ENCODE measurements at places on chromosomes 11 and 22.

GRCh38 chr22:40818747-40819598 is at the start of gene SLC25A17:
Gene SLC25A17, minus strand, starts transcription at chr22:40819346. Its CDS starts 98 bp downstream, at chr22:40819248.
- peak; percentile 78 for DNase-seq

DNA sequence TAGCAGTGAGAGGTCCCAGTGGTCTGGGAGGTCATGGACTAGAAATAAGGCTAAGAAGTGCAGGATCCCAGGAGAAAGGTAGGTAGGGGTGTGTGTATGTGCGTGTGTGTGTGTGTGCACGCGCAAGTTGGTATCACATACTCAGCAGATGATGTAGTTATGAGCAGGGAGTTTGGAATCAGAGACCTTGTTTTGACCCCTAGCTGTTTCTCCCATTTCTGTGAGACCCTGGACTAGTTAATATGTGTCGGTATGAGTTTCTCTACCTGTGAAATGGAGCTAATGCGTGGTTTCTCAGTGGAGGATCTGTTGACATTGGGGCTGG is 1.3 kb downstream of the SERPING1 start:
- no peak for DNase-seq

DNA sequence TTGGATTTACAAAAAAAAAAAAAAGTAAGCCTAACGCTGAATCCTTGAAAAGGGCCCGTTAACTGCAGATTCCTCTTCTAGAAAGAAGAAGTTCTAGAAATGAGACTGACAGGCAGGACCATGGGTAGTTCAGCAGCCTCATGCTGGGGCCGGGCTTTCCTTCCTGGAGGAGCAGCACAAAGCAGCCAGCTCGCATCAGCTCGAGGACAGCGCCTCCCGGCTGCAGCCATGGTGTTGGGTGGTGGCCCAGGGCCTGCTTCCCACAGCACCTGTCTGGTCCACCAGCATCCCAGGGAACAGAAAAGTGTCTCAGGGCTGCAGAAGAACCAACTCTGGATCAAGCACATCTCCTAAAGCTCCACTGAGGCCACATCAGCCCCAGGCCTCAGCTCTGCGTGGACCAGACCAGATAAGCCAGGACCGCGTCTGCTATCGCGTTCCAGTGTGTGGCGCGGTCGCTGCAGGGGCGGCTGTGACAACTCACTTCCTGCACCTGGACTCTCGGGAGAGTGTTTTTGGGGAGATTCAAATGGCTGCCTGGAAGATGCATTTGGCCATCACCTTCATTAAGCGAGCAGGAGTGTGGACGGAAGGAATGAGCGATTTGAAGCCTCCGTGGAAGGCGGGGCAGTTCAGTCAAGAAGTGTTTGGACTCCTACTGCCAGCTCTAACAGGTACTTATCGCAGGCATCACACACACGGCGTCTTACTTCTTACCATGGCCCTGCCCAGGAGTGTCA is 53.5 kb downstream of the MYH9 start:
- DNase-seq, result no peak

DNA sequence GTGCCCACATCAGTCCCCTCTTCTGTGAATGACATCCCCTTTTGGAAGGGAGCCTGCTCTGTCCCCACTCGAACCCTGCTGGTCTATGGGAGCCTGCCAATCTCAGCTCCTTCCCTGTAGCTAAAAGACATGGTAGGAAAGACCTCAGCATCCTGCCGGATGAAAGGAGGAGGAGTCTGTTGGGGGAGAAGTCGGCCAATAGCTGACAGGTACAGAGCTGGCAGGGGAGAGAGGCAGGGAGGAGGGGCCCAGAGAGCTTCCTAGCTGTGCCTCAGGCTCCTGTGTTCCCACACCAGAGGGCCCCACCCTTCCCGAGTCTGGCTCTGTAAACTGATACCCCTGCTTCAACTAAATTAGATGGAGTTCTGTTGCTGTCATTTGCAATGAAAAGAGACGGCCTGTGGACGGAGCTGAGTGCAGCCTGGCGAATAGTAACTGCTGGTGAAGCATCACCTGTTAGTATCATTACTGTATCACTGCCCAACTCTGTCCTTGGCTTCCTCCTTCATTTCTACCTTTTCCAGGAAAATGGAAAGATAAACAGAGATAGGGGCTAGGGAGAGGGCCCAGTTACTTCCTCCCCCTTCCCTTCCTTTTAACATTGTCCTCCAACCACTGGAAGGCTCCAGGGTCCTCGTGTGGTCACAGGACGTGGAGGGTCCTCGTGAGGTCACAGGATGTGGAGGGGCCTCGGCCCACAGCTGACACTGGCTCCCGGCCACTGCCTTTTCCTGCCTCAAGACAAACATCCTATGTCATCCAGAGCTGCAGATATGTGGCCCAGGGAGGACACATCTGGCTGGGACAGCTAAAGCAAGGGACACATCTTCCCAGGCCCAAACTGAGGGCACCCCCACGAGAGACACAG is 15.1 kb downstream of the FXYD6 start:
- no peak for DNase-seq

GRCh38 chr11:91871791-91872190 is 352.8 kb upstream of the FAT3 start:
- DNase-seq, result no peak

- no peak for DNase-seq
These were observed 3.0 kb downstream of the SHANK3 start for GRCh38 chr22:50675553-50676179.

- no peak for DNase-seq
These were observed 24.9 kb downstream of the SYT7 start for GRCh38 chr11:61555978-61556377.

GRCh38 chr22:42958937-42959336 is 56.0 kb downstream of the PACSIN2 start:
- no peak for DNase-seq

GRCh38 chr11:2796091-2796490 is 89.5 kb downstream of the CDKN1C start:
- DNase-seq, result no peak

- DNase-seq, result no peak
These were observed 40.0 kb upstream of the PRDM11 start for GRCh38 chr11:45106440-45106839.

DNA sequence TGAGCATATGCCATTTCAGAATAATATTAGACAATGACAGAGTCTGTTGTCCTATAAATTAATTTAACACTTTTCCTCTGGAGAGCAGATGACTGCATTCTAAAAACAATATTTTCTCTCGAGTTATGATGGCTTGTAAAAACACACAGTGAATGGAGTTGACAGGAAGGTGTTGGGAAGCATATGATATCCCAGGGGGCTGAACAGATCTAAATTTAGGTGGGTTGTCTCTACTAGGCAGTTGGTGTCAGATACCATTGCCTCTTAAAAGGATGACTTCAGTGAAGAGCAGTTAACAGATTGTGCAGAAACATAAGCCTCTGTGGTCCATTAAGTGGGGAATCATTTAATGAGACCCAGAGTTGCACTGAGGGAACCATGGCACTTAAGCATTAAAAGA is 30.7 kb downstream of the SVIP start:
- no peak for DNase-seq

GRCh38 chr11:7574491-7575130 is 60.8 kb downstream of the PPFIBP2 start:
- DNase-seq, result no peak

DNA sequence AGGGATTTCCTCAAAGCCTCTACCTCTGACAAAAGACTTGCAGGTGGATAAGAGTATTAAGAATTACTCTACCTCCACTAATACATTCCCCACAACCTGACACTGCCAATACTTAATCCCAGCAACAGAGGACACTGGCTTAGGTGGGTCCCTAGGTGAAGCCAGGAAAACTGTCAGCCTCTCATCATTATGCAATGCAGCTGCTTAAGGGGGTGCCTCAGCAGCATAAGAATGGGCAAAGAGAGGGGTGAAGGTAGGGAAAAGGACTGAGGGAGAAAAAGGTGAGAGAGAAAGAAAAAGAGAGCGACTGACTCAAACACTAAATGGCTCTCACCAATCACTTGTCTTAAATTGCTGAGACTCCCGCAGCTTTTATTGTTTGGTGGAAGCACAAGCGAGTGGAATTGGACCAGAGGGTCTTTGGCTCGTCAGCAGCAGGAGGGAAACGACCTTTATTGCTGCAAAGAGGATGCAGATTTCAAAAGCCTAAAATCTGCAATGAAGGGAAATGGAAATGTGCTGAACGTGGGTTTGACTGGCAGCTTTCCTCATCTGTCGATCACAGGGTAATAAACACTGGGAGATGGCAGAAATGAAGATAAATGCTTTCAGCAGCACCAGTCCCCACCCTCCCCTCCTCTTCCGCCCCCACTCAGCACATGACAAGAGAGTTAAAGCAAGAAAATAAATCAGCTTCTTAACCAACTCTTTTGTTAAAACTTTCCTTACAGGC is 64.9 kb upstream of the CHRM4 start:
- no peak for DNase-seq

DNA sequence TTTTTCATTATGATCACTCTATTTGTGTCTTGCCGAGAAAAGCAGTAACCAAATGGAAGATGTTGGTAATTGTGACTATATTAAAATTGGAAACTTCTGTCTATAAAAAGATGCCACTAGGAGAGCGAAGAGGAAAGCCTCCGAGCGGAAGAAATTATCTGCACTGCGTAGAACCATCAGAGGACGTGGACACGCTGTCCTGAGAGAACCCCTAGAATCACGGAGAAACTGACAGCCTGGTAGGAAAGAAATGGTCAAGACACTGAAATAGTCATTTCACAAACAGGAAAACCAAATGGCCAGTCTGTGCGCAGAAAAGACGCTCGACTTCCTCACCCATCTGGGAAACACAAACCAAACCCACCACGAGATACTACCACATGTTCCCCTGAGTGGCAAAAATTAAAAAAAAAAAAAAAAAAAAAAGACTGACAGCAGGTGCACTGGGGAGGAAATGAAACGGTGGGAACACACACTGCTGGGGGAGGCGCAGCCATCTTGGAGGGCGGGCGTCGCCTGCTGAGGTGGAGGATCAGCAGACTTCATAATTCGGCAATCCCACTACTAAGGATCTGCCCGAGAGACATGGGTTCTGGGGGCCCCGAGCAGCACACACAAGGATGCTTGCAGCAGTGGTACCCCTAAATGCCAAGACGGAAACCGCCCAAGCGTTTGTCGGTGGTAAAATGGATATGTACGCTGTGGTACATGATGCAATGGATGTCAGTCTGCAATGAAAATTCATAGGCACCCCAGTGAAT is 21.3 kb downstream of the IFITM10 start:
- DNase-seq, result no peak

- DNase-seq, result no peak
These were observed 300.1 kb downstream of the BUD13 start for GRCh38 chr11:116472651-116473050.

GRCh38 chr11:14546672-14547071 is 26.5 kb upstream of the PSMA1 start:
- no peak for DNase-seq

GRCh38 chr11:130876931-130877915 is 39.1 kb downstream of the SNX19 start:
- no peak for DNase-seq
